ENCODE measurements at places on chromosomes 1 and 21. TPM values are rescaled to one million over a fixed set of nuclear protein-coding genes. Genes with fewer than 3 reads are reported as not detected.

Gene RPS6KA1
- 85.6 TPM for total RNA-seq

- no peak for DNase-seq
Measured at GRCh38 chr1:154186852-154187501, 4.9 kb downstream of the TPM3 start.

GRCh38 chr21:36909901-36910561 lies 56.4 kb downstream of the HLCS start:
- DNase-seq: peak; percentile 65

Gene ATP6V1G3
- total RNA-seq: not detected

Gene ATP1A4
- not detected for total RNA-seq

Gene NFASC
- 6.6 TPM for total RNA-seq

DNA sequence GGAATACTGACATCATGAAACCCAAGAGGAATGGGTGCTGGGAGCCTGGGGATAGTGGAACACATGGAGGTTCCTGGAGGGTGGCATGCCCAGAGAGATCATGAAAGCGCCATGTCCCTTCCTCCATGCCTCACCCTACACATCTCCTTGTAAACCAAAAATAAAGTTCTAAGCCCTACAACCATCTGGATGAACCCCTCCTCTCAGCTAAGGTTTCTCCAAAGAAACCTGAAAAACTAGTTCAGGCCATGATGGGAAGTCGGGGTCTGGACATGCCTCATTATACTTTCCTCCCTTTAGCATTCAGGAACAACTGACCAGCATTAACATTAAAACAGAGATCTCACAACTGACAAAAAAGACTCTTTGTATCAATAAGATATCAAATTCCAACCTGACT lies 68.5 kb downstream of the ACBD6 start:
- DNase-seq: no peak
